ENCODE measurements at places on chromosomes 2 and 18.

DNA sequence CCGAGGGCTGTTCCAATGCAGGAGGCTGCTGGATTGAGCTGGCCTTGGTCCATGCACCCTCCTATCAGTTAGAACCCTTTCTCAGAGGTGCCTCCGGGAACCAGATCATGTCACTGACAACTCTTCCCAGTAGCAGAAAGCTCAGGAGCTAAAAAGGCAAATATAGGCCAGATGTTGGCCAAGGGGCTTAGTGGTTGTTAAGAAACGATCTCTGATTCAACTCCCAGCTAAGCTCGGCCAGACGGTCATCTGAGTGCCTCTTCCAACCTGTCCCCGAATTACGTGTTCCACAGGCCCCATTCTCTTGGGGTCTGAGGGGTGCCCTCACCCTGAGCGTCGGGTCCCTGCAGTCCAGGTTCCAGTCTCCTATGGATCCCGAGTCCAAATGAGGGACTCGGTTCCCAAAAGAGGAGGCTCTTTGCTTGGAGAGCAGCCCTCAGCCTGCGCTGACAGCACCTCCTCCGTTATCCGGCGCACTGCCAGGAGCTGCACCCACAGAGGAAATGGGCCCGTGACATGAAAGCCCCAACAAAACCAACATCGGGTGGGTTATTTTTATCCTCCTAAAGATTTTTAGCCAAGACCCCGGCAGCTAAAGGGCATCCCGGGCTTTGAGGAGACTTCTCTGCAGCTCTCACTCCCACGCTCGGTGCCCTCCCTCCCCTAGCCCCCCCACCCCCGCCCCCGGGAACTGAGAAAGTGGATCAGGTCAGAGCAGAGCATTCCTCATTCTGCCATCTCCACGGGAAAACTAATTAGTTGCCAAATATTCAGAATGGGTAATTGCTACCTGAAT is 106.6 kb upstream of the ID2 start:
- DNase-seq, result no peak

GRCh38 chr18:46892842-46893241 is 24.5 kb downstream of the PIAS2 start:
- DNase-seq, result no peak

DNA sequence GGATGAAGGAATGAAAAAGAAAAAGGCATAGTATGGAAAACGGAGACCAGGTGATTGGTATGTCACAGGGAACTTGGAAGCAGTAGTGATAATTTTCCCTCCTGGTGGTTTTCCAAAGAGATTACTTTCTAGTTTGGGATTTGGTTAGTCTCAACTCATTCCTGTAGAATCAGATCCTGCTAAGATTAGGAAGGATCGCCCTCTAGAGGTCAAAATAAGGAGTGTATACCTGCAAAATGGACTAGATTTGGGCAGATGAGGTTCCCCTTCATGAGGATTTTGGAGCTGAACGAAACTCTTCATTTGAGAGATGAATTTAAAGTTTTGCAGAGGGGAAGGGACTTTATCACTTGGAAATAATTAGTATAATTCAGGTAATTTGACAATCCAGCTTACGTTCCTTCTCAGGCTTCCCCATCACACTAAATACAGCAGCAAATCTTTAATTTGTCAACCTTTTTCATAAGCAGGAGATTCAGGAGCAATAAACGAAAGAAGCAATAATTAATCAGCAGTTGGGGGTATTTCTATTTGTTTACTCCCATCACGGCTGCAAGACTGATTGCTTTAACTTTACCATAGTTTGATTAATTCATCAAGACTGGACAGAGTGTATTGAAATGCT is 65.2 kb downstream of the CCDC195 start:
- peak; percentile 33 for DNase-seq

- DNase-seq, result no peak
These were observed 221.8 kb downstream of the FHOD3 start for GRCh38 chr18:36519358-36519757.

DNA sequence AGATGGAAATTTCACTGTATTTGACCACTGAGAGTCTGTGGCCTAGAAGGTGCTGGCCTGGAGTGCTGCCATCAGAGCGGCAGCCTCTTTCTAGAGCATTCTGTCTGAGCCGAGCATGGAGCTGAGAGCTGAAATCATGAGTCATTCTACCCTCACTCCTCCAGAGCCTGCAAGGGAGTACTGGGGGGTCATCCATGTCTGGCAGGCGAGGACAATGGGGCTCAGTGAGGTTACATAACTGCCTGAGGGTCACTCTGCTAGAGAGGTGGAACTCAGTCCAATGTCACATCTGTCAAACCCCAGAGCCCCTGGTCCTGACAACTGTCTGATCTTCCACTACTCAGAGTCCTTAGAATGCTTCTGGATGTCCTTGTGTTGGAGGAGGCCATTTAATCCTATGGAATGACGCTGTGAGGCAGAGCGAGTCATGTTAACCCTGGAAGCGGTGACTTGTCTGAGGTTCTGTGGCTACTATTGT is 65.3 kb downstream of the HAUS1 start:
- DNase-seq, result peak; percentile 42

GRCh38 chr18:39969803-39970494 is 1985.1 kb upstream of the PIK3C3 start:
- no peak for DNase-seq

DNA sequence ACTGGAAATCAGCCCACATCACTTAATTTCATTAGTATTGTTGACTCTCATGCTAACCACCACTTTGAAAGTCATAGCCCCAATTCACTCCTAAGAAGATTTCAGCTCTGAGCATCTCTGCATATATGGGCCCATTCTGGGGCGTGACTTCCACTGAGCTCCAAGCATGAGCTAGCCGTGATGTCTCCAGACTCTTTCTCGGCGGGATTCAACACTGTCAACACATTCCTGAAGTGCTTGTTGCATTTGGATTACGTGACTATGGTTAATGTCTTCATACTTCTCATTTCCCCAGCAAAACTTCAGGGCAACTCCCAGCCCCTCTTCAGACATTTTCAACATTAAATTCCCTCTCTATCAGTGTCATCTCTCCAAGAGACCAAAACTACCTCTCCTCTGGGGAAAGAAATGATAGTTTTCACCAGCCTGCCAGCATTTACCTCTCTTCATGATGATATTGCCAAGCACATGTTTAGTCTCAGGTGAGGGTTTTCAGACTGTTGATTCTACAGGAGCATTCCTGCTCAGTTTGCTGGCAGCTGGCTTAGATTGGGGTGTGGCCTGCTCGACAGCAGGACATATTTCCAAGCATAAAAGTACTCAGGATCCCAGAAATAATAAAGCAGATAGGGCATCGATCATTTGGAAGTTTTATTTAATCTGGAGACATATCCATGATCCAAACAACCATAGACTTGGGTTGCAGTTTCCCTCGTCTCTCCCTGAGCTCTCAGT is 81.7 kb downstream of the FEZ2 start:
- no peak for DNase-seq

- DNase-seq, result no peak
These were observed 127.1 kb upstream of the TANK start for GRCh38 chr2:161033059-161033660.

DNA sequence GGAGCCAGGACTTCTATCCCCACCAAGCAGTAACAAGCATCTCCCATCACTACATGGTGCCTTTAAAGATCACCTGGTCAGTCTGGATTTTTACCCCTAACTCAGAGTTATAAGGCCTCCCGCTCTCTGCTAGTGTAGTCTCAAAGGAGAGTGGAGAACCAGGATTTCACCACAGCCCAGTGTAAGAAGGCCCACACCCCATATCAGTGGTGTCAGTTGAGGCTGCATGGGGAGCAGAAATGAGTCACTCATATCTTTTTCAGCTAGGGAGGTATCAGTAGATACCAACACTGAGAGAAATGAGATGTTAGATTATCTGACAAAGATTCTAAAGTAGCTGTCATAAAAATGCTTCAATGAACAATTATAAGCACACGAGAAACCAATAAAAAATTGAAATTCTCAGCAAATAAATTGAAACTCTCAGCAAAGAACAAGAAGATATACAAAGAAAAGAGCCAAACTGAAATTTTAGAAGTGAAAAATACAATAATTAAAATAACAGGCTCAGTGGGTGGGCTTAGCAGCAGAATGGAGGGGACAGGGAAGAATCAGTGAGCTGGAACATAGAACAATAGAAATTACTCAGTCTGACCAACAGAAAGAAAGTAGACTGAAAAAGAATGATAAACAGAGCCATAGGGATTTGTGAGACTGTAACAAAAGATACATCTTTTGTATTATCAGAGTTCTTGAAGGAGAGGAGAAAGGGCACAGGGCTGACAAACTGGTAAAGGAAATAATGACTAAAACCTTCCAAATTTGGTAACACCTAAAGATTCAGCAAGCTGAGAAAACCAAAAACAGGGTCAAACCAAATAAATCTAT is 257.7 kb downstream of the ANAPC1 start:
- no peak for DNase-seq

DNA sequence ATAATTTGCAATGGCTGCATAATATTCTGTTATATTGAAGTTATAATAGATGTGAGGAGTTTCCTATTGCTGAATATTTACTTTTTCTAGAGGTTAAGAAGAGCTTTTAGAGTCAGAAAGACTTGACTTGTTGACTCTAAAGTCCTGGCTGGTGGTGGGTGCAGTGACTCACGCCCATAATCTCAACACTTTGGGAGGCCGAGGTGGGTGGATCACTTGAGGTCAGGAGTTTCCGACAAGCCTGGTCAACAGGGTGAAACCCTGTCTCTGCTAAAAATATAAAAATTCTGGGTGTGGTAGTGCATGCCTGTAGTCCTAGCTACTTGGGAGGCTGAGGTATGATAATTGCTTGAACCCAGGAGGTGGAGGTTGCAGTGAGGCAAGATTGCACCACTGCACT is 33.9 kb upstream of the ATIC start:
- DNase-seq, result no peak

DNA sequence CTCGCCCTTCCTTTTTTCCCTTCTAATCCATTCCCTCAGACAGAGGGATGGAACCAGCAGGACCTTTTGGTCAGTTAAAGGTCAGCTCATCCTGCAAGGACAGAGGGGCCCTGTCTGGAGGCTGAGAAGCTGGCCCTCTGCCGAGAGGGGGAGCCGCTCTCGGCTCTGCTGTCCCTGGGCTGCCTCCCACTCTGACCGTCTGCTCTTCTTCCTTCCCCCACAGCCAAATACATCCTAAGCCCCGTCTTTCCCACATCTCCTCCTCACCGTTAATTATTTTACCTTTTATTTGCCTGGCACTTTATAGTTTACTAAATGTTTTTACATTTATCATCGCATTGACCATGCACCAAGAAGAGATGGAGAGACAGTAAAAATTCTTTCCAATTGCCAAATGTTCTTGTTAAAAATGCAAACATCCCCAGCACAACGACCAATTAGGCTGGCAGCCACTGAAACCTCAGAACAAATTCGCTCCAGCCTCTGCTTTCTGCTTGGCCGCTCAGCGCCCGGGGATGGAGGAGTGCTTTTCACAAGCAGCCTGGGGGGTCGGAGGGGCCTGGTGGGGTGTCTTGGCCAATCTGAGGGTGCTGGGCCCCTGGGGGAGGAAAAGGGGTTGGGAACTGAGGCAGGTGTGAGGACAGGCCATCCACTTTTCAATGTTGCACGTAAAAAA is 123.7 kb downstream of the TNS1 start:
- no peak for DNase-seq

DNA sequence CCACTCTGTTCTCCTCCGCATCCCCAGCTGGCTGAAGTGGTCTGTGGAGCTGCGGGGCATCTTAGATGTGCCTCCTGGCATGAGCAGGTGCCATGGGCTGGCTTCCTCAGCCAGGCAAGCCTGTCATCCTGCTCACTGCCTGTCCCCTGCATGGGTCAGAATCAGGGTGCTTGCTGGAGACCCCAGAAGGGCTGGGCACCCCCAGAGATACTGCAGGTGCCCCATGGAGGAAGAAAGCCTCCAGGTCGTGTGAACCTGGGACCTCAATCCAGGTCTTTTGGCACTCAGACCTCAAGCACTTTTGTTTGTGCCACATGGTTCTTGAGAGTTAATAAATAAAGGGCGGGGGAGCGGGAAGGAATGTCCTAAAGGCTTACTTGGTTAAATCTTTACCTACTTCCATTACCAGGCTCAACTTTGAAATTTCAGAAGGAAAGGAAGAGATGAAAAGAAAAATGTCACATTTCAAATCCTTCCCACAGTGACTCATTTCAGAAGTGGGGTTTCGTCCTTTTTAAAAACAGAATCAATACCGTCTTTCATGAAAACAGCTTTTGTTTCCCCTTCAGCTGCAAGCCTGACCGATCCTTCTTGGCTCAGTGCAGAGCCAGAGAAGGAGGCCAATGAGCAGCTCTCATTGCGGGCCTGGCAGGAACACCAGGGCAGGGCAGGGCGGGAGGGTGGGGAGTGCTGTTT is 69.9 kb downstream of the RHOB start:
- DNase-seq, result peak; percentile 81

GRCh38 chr2:235911633-235912233 is 256.5 kb downstream of the GBX2 start:
- DNase-seq, result no peak

- DNase-seq, result no peak
These were observed 268.8 kb downstream of the TWIST2 start for GRCh38 chr2:239116456-239117246.

DNA sequence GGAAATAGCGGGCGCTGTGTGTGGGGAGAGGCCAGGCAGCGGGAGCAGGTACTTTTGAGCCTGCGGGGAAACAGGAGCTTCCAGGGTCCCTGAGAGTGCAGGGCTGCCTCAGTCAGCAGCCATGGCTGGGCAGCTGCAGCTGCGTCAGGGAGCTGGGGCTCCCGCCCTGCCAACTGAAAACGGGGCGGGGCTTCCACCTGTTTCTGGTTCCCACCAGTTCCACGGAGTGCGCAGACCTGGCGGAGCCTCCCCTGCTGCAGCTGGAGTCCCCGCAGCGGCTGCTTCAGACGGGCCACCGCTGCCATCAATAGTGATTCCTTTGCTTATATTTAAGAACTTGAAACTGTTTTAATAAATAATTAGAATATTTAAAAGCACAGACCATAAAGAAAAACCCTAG is 30.6 kb upstream of the RPRM start:
- DNase-seq, result no peak

- no peak for DNase-seq
These were observed 101.5 kb upstream of the MGAT5 start for GRCh38 chr2:134152045-134153010.

DNA sequence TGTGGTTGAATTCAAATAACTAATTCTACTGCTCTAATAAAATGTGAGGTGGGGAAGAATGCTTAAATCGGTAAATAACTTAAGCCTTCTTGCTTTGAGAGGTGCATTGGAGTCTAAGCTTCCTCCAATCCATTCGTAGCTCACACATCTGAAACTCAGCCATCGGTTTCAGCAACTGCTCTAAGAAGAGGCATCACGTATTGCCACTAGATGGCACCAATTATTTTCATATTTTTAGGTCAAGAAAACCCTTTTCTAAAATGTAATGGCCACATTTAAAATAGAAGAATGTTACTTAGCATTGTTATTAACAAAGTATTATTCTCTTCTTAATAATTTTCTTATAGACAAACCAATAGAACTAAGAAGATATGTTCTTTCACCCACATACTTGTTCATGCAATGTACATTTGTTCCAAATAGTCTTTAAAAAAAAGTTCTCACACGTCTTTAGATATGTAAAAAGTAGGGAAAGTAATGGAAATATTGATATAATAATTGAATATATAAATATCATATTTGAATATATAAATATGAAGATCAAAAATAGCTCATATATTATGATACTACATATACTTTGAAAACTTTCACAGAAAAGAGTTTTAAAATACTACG is 229.8 kb downstream of the CCDC178 start:
- DNase-seq, result peak; percentile 24

- no peak for DNase-seq
These were observed 232.6 kb upstream of the PXDN start for GRCh38 chr2:1976728-1977416.

All from foreskin melanocyte (primary cell).